ENCODE measurements at places on chromosomes 7 and 10.

- no peak for DNase-seq
These were observed 9.7 kb upstream of the ABCA13 start for GRCh38 chr7:48161407-48162125.

DNA sequence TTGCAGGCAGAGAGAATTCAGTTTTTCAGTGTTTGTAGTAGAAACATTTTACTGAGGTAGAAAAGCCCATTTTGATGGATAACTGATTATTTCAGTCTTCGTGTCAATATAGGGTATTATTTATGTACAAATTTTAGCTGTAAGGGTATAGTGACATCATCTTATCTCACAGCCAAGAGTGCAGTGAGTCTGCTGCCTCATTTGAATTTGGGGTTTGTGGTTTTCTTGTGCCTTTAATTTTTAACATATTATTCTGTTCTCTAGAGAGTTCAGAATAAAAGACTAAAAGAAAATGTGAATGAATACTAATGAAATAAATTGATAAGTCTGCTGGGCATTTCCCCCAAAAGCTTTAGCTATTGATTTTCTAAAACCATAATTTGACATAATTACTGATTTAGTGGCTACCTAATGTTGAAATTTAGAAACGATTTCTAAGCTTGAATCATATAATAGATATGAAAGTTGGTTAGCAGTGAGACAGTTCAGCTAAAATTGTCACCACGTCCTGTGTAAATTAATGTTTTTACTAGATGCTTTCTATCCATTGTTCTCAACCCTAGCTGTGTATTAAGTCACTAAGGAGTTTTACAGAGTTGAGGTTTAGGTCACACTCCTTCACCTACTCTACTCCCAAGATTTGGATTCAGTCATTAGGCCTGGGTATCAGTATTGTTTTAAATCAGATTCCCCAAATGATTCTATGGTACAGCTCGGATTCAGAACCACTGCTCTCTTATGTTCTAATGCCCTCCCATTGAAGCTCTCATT is 37.3 kb downstream of the ACADSB start:
- no peak for DNase-seq

DNA sequence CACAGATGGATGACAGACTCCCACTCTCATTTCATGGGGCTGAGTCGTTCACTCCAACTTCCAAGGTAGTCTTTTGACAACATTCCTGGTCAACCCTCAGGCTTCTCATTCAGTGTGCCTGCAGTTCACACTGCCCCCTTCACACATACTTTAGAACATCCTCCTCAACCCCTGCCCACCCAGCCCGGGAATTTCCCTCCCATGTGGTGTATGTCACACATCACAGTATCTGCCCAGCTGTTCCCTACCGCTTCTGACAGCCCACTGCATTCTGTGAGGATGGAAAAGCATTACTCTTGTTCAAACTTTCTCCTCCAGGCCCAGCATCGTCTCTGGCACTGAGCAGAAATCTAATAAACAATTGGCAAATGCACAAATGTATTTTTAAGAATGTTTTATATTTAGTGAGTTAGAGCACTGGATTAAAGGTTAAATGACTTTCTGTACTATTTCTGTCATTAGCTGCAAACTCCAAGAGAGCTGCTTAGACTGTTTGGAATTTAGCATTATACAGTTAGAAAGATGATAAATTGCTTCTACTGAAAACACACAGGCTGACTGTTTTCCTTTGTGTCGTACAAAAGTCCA is 110.4 kb downstream of the SFMBT2 start:
- no peak for DNase-seq

DNA sequence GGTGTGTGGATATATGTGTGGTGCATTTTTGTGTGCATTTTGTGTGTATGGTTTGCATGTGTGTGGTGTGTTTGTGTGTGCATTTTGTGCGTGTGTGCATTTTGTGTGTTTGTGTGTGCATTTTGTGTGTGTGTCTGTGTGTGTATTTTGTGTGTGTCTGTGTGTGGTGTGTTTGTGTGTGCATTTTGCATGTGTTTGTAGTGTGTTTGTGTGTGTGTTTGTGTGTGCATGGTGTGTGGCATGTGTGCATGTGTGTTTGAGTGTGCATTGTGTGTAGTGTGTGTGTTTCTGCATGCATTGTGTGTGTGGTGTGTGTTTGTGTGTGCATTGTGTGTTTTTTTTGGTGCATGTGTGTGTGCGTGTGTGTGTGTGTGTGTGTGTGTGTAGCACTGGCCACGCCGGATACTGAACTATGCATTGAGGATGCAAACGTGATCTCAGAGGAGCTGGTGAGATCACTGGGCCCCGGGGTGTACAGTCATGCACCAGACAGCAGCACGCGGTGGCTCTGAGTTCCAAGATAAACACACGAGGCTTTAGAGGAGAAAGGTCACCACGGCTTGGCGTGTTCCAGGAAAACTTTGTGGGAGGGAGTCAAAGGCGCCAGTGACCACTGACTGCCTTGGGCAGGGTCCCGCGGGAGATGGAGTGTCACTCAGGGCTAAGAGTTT is 106.6 kb upstream of the SHH start:
- DNase-seq = no peak

DNA sequence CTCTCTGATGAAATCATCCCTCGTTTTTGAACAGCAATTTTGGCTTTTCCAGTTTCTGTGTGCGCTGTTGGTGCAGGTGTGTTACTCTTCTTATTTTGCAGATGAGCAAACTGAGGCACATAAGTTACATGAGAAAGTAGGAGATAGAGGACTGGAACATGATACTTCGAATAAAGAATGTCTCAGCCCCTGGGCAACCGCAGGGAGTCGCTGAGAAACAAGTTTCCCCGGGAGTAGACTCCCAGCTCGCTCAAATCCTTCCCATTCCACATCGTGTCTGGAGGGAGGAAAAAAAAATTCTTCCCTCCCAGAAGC is 18.0 kb downstream of the MXI1 start:
- DNase-seq = no peak

- DNase-seq = no peak
These were observed 23.4 kb downstream of the JAZF1 start for GRCh38 chr7:28157076-28157745.

- DNase-seq = no peak
These were observed 81.9 kb downstream of the DNMBP start for GRCh38 chr10:99927721-99928280.

DNA sequence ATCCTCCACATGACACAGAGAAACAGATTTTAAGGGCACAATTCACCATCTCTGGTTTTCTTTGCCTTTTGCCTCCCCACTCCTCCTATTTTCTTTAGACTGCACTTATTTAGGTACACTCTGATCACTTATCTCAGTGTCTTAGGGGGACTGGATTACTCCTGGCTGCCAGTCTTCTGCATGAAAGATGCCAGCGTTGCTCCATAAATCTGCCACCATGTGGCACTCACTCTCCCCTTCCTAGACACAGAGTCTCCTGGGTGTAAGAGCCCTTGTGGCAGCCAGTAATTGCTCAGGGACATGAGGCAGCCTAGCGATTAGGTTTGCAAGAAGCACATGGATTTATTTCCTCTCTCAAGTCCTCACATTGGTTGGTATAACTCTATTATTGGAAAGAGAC is 34.5 kb upstream of the RBM20 start:
- DNase-seq = no peak

DNA sequence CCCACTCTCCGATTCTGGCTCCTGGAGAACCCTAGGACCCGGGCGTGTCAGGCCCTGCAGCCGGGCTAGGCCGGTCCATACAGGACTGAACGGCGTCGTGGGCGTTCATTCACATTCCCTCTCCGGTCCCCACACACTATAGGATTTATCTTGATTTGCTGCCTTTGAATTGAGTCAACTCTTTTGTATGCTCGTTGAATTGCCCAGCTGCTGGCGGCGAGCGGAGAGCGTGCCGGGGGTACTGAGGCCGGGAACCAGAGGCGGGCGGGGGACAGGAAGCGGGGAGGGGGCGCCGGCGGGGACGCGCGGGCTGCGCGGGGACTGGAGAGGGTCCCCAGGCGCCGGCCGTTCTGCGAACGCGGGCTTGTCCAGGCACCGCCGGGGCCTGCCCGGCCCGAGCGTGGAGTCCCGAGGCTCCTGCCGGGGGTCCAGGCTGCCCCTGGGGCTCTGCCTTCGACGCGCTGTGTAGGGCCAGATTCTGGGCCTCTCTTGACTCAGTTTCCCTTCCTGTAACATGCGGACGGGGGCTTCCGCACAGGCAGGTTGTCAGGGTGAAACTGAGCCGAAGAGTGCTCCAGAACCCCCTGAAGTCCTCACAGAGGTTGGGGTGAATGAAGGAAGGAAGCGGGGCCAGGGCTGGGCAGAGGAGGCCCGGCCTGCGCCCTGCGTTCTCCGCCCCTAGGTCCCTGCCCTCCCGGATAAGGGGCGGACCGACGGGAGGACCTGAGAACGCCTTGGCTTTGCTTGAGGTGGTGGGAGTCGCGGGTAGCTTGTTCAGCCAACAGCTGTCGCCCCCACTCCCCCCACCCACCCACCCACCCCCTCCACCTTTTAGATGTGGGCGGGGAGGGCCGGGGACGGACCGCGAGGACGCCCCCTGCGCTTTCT is 769 bp upstream of the ELFN1 start:
- DNase-seq = no peak

DNA sequence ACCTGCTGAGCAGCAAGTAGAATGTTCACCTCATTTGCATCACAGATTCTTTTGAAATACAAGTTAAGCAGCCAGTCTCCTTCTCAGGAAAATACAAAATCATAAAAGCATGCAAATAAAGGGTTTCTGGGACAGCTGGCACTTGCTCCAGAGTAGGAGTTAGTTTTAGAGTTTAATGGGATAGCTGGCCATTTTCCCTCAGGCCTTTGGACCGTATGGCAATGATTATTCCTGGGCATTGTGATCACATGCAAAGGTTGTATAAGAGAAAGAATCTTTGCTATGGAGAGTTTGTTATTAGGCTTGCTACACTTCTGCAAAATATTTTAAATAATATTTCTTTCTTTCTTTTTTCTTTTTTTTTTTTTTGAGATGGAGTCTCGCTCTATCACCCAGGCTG is 240.8 kb downstream of the CDK14 start:
- no peak for DNase-seq

DNA sequence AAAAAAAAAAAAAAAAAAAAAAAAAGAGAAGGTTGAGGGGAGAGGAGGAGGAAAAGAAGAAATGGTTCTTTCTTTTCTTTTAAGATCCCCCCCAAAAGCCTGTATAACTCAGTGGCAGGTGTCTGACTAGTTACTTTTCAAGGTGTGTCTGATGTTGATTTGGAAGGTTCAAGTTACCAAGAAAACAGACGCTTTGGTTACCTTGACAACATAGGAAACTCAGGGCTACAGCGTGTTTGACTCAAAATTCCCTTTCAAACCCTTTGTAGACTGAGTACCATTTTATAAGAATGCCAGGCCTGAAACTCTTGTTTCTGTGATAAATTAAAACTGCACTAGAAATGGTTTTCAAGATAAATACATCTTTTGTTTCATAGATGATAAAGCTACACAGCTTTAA is 286.8 kb downstream of the SKIDA1 start:
- DNase-seq = no peak

DNA sequence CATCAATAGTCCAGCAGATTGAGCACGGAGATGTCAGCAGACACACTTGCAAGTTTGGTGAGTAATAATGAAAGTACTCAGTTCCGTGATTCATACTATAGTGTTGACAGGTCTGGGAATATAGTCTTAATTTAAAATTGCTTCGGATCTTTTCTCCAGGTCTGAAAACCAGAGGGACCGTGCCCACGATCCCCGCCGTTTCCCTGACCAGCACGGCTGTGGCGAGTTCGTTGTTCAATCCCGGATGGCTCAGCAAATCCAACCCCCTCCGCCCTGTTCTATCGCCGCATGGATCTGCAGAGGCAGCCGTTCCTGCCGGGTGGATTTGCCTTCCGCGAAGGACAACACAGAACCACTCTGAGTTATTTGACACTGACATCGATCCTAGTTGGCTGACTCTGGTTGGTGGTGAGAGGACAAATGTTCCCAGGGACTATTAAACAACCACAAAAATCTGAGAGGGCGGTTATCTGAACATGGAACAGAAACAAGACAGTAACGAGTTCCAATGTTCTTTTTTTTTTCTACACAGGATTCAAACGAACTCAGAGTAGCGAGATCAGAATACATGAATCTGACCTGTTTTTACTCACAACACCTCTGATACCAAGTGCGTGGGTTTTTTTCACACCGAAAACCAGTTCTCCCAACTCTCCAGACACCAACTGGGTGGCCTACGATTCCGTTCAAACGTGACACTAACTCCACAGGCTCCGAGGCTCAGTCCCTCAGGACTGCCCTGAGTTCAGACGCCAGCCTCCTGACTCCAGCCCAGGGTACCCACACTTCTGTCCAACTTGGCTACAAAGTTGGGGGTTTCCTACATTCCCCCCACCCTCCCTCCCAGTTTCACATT is 52.7 kb downstream of the RBM17 start:
- no peak for DNase-seq

GRCh38 chr10:77581738-77582137 is 55.9 kb downstream of the KCNMA1 start:
- DNase-seq = no peak

DNA sequence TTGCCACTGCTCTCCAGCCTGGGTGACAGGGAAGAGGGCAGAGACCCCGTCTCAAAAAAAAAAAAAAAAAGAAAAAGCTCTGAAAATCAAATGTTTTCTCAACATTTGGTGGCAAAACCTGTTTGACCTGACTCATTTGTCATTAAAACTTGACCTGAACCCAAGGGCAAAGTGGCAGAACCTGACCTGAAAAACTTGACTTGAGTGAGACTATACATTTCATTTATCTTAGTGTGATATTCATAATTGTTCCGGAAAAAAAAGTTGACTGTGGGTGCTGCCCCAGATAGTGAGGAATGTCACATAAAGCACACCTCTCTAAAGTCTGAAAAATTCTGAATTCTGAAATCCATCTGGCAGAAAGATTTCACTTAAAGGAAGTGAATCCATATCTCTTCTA is 2.3 kb upstream of the TAX1BP1 start:
- DNase-seq = no peak

GRCh38 chr7:129865093-129865924 is 87.5 kb downstream of the UBE2H start:
- DNase-seq = no peak

DNA sequence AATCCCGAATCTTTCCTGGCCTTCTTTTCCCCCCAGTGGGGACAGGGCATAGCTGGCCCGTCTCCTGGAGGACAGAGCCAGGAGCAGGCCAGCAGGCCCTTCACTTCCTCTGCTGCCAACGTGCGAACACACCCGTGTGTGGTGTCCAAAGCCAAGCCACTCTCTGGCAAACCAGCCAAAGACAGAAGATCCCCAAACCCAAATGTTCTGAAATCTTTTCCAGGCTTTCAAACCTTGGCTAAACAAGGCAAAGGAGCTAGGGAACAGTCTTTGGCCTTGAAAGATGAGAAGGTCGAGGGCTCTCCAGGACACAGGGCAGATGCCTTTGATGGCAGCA is 63.0 kb downstream of the PROSER2 start:
- no peak for DNase-seq

GRCh38 chr7:79823246-79823951 is 311.2 kb upstream of the GNAI1 start:
- DNase-seq = no peak

Measured in CD4-positive, alpha-beta T cell (primary cell).